ENCODE measurements at places on chromosomes 16 and 17. TPM values are rescaled to one million over a fixed set of nuclear protein-coding genes. Genes with fewer than 3 reads are reported as not detected.
A peak's percentile ranks its signal among the peaks of the same experiment; 100 is the strongest.

Gene DNAJA2
- 54.1 TPM for total RNA-seq

- peaks cover 28% of the 10 kb centered on the region for H3K4me1 ChIP-seq
- no peaks in the 10 kb centered on the region for H3K27me3 ChIP-seq
- no peak overlapping the region for H3K4me3 ChIP-seq
- no peak overlapping the region for H3K27ac ChIP-seq
These were observed 30.7 kb downstream of the YPEL2 start for GRCh38 chr17:59361916-59362810.

- H3K27ac ChIP-seq, result peak overlapping the region; percentile 100
- no peak overlapping the region for H3K4me3 ChIP-seq
- peaks cover 5% of the 10 kb centered on the region for H3K27me3 ChIP-seq
- H3K4me1 ChIP-seq, result peaks cover 55% of the 10 kb centered on the region
These were observed 4.0 kb downstream of the RNASEK start for GRCh38 chr17:7016418-7016817.

DNA sequence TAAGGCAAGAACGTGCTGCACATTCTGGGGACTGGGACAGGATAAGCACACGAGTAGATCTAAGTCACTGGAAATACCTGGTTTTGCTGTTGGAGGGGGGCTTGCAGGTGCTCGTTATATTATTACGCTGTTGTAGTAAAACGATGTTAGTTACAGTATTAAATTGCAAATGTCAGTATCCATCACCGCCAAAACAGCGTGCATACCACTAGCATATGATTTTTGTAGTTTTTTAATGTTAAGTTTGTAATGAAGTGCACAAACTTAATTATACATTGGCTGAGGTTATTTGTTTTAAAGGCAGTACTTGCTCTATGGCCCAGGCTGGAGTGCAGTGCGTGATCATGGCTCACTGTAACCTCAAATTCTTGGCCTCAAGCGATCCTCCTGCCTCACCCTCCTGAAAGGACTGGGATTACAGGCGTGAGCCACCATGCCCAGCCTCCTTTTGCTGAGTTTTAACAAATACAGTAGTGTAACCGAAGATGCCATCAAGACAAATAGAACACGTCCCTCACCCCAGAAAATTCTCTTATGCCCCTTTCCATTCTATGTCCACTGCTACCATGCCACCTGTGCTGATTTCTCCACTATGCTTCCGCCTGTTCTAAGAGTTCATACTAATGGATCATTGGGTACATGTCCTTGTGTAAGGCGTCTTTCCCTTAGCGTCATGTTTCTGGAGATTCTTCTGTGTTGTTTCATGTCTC lies 20.7 kb upstream of the CSNK1D start:
- no peak for DNase-seq
- H3K27me3 ChIP-seq, result peaks cover 7% of the 10 kb centered on the region
- no peaks in the 10 kb centered on the region for H3K36me3 ChIP-seq
- H3K4me1 ChIP-seq, result peaks cover 35% of the 10 kb centered on the region

GRCh38 chr16:85310868-85311585 lies 198.8 kb upstream of the CIBAR2 start:
- H3K4me1 ChIP-seq, result peaks cover 99% of the 10 kb centered on the region
- H3K4me3 ChIP-seq, result no peak overlapping the region
- peak overlapping the region; percentile 47 for H3K27ac ChIP-seq

Measured in muscle of leg (tissue), 16 donors.